Stimulated activated CD8-positive, alpha-beta memory T cell treated with anti-CD3 and anti-CD28 coated beads, Interleukin-4, amount 100 ng/mL, for 4 hours (primary cell): ENCODE measurements at places on chromosomes 7 and 10.

DNA sequence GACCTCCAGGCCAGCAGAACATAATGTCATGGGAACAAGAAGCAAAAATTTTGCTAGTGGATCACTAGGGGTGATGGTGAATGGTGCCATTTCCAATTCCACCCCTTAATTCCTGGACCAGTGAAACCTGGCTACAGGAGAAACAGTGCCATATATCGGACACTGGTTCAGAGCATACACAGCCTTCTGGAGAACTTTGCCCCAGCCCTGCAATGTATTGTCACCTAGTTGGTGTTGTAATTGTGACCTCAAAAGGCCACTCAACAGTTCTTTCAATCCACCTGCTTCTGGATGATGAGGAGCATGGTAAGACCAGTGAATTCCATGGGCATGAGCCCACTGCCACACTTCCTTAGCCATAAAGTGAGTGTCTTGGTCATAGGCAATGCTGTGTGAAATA is 59.8 kb upstream of the AASS start:
- DNase-seq, result no peak

DNA sequence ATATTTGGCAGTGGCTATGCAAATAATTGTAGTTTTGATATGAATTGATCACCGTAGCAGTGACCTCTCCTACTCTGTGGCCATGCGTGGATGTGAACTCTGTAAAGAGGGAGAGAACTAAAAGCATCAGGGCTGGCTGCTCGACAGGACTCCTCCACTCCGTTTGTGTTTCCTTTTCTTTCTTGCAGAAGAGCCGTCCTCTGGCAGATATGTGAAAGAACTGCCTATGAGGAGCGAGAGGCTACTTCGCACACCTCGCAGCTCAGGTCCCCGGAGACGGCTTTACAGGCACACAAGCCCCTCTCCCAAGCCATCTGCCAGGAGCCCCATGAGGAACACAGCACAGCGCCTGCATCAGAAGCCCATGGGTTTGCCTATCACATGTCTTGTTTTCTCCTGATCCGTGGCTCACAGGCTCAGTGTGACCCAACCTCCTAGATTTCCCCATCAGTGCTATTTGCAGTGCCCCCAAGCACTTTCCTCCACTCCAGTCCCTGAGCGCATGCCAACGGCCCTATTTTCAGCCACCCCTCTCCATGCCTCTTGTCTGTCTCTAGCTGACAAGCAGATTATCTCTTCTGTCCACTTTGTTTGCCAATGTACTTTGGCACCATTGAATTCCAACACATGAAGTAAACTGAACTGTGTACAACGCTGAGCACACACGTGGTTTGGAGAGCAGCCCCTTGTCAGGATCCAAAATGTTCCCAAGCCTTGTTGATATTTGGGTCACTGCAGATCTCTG is 164.3 kb upstream of the AKR1E2 start:
- DNase-seq, result no peak

DNA sequence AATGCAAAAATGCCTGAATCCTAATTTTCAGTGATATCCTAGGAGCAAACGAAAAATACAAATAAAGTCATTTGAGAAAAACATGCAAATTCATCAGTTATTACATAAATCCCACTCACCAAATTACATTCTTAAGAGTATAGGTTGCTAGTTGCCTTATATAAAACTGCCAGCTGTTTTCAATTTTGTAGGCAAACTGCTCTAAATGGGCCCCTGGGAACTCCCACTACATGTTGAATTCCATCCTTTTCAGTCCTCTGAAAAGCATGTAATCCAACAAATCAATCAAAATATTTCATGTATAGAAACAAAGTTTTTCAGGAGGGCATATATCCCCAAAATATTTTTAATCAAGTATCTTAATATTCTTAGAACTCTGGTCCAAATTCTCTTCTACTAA is 2.1 kb upstream of the JMJD1C start:
- DNase-seq, result no peak

GRCh38 chr10:78507510-78508160 is 474.0 kb downstream of the RPS24 start:
- DNase-seq, result no peak

GRCh38 chr10:72315611-72316385 is 38.9 kb downstream of the DNAJB12 start:
- DNase-seq, result no peak

DNA sequence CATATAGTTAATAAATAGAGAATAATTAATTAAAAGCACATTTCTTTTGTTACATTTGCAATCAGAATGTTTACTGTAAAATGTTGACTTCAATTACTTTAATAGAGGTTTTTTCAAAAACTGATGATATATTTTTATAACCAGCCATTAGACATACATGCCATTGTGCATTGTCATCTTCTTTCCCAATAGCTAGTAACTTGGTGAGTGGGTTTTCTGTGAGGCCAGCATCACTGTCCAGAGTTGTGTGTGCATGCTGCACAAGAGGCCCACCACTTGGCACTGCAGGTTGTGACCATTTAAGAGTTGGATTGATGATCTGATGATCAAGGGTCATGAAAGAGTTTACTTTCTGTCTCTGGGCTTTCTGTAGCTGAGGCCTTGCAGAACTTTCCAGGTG is 46.5 kb downstream of the TFEC start:
- DNase-seq, result no peak
